ENCODE measurements at places on chromosomes 13 and 19.

- DNase-seq = no peak
Measured at GRCh38 chr19:23203841-23204344, 46.3 kb downstream of the ZNF724 start.

DNA sequence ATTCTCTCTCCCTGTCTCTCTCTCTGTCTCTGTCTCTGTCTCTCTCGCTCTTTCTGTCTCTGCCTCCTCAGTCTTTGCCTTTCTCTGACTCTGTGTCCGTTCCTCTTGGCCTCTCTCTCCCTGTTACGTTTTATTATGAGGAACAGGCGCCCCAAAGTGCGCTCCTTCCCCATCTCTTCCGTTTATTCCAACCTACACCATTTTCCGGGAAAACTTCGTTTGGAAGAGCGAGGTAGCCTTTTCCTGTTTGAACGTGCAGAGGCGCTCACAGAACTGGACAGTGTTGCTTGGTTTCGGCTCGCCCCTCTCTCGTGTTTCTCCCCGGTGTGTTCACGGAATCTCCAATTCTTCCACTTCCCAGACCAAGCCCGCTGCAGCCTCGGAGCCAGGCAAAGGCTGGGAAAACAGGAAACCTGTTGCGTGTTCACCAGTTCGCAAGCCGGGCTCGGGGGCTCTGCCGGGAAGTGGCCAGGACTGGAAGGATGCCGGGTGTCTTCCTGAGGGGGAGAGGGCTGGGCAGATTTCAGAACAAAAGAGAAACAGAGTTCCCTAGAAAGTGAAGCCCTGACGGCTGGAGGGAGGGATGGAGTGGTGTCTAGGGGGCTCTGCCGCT is 605 bp downstream of the TMEM255B start:
- DNase-seq = no peak

DNA sequence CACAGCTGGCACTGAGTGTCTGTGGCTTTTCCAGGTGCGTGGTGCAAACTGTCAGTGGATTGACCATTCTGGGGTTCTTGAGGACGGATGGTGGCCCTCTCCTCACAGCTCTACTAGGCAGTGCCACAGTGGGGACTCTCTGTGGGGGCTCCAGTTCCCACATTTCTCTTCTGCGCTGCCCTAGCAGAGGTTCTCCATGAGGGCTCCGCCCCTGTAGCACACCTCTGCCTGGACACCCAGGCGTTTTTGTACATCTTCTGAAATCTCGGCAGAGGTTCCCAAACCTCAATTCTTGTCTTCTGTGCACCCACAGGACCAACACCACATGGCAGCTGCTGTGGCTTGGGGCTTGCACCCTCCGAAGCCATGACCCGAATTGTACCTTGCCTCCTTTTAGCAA is 9.2 kb downstream of the ZNF627 start:
- DNase-seq = no peak

- no peak for DNase-seq
Measured at GRCh38 chr13:105118426-105118985, 1417.0 kb downstream of the EFNB2 start.

- no peak for DNase-seq
Measured at GRCh38 chr19:45440259-45440638, 16.5 kb upstream of the ERCC1 start.

- no peak for DNase-seq
Measured at GRCh38 chr13:107099661-107100060, 531.7 kb upstream of the ARGLU1 start.
